ENCODE measurements at places on chromosomes 12 and 14.

GRCh38 chr12:9718968-9719367, 13.9 kb downstream of the CLECL1 start:
- DNase-seq: no peak

- DNase-seq: no peak
Measured at GRCh38 chr12:128784030-128784760, 39.6 kb downstream of the SLC15A4 start.

- no peak for DNase-seq
Measured at GRCh38 chr14:102085948-102086708, 716 bp downstream of the HSP90AA1 start.

- no peak for DNase-seq
Measured at GRCh38 chr14:68707482-68707881, 85.4 kb downstream of the ZFP36L1 start.

DNA sequence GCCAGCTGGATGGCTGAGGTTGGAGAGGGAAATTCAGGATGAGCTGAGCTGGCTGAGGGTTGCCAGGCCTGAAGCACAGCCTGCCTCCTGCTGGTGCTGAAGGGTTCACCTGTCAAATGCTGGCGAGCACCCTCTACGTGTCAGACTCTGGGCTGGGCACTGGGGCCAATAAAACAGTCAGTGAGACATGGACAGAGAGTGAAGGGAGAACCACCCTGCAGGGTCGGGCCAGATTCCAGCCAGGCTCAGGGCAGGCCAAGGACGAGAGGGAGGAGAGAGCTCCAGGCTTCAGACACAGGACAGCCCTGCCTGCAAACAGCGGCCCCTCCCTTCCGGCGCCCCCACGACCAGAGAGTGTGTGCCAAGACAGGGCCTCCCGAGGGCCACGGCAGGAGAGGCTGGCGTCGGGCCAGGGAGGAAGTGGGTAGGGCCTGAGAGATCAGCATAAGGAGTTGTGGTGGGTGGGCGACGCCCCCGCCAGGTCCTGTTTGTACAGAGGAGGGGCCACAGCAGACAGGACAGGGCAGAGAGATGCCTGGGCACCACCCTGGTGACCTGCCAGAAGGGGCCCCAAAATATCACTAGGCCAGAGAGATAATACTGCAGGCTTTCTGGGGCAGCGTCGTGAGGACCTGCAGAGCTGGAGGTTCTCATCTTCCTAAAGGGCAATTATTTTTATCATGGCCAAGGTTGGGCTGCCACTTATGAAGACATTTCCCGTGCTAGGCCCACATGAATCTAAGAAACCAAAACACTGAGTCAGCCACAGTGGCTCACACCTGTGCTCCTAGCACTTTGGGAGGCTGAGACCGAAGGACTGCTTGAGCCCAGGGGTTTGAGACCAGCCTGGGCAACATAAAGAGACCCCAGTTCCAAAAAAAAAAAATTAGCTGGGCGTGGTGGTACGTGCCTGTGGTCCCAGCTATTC, 73.1 kb upstream of the GPR68 start:
- no peak for DNase-seq

DNA sequence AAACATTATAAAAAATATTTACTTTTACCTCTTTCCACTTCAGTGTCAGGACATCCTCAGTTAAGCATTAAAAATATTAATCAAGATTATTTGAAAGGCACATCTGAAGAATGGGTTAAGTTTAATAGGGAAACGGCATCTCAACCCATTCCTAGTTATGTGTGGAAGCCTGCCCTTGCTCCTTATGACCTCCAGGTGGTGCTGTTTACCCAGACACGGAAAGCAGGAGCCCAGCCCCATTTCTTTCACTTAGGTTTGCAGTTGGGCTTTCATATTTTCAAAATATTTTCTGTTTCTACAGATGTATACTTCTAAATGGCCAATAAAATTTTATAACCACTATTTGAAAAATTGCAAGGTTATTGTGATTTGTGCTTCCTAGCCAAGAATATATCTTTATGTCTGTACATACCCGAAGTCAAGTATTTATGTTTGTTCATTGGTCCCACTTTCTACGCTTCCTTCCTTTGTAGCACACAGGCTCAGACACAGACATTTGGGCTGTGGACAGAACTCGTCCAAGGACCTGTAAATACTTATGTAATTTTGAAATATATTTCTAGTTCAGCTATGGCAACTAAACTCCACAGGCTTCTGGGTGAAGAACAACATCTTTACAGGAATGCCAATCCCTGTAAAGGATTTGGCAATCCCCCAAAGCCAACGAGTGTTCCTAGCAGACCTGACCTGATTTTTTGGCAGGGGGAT, 247.1 kb downstream of the AKAP6 start:
- peak; percentile 41 for DNase-seq

GRCh38 chr14:68386950-68387779, 405.7 kb downstream of the ZFP36L1 start:
- DNase-seq: no peak

- no peak for DNase-seq
Measured at GRCh38 chr12:40534828-40535227, 157.4 kb upstream of the CNTN1 start.

- DNase-seq: no peak
Measured at GRCh38 chr12:58967561-58967960, 47.3 kb upstream of the LRIG3 start.

- DNase-seq: no peak
Measured at GRCh38 chr12:131311764-131312163, 358.1 kb downstream of the ADGRD1 start.

- DNase-seq: no peak
Measured at GRCh38 chr14:67377916-67378315, 17.8 kb downstream of the EIF2S1 start.

DNA sequence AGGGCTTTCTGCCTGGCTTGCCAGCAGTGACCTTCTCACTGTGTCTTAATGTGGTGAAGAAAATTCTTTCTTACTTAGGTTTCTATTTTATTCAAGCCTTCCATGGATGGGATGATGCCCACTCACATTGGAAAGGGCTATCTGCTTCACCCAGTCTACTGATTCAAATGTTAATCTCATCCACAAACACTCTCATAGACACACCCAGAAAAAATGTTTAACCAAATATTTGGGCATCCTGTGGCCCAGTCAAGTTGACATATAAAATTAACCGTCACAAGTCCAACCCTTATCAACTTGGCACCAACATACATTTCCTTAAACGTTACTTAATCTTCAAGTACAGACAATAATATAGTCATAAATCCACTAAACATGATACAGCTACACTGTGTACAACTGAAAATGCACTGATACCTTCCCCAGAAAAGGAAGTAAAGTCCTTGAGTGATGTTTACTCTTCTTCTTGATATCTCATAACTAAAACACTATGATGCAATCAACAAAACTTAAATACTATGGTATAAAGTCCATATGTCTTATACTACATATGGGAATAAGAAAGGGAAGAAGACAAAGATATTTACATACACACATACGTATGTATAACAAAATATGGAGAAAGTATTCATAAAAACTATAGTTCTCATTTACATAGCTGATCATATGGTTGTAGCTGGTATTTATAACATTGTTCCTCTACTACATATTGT, 394.7 kb upstream of the NOVA1 start:
- no peak for DNase-seq

DNA sequence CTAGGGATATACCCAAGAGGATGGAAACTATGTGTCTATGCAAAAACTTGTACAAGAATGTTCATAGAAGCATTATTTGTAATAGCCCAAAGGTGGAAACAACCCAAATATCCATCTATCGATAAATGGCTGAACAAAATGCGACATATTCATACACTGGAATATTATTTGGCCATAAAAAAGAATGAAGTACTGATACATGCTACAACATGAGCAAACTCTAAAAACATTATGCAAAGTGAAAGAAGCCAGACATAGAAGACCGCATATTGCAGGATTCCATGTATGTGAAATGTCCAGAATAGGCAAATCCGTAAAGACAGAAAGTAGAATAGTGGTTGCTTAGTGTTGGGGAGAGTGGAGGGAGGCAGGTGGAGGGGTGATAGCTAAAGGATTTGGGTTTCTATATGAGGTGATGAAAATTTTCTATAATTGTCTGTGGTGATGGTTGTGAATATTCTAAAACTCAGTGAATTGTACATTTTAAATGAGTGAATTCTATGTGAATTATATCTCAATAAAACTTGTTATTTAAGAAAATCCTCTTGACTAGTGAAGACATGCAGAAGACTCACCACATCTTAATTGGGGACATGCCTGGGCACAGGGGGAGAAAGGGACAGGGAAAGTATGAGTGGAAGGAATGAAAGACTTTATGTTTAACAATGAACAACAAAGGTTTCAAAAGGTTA, 29.8 kb upstream of the SELPLG start:
- DNase-seq: no peak

DNA sequence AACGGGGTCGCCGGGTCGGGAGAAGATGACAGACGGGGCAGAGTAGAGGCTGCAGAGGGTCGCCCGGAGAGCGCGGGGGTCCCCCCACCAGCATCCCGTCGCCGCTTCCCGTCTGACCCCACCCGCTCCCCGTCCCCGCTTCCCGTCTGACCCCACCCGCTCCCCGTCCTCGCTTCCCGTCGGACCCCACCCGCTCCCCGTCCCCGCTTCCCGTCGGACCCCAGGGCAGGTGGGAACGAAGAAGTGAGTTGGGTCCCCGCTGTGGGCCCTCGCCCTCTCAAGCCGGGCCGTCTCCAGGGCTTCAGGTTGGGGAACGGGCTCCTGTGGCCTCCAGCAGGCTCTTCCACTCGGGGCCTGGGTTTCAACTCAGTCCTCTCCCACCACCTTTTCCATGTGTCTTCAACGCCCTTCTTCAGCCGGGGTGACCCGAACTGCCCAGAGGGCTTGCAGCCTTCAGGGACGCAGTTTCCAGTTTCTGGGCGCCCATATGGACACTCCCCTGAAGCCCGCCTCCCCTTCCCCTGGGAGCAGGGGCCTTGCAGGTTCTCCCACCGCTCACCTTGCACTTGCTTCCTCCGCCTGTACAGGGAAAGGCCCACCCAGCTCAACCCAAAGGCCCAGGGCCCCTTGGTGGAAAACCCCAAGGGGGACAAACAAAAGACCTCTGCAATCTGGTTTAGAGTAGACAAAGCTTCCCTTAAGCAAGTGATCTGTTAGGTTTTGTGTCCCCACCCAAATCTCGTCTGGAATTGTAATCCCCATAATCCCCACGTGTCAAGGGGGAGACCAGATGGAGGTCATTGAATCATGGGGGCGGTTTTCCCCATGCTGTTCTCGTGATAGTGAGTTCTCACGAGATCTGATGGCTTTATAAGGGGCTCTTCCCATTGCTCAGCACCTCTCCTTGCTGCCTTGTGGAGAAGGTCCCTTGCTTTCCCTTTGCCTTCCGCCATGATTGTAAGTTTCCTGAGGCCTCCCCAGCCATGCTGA, 66.5 kb downstream of the TNFAIP2 start:
- no peak for DNase-seq

DNA sequence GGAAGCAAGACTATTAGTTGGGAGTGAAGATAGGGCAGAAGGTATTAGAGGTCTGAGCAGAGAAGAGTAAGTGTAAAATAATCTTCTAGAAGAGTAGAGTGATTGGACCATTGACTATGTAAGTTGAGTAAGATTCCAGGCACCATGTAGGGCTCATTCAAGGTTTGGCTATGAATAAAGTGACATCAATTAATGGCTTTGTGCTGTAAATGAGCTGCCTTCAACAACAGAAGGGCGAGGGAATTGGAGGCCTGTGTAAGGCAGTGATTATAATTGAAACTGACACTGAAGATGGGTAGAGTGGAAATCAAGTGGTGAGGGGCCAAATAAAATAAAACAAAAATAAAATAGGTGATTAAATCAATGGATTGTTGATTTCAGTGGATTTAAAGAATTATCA, 26.4 kb downstream of the PTPRQ start:
- no peak for DNase-seq

DNA sequence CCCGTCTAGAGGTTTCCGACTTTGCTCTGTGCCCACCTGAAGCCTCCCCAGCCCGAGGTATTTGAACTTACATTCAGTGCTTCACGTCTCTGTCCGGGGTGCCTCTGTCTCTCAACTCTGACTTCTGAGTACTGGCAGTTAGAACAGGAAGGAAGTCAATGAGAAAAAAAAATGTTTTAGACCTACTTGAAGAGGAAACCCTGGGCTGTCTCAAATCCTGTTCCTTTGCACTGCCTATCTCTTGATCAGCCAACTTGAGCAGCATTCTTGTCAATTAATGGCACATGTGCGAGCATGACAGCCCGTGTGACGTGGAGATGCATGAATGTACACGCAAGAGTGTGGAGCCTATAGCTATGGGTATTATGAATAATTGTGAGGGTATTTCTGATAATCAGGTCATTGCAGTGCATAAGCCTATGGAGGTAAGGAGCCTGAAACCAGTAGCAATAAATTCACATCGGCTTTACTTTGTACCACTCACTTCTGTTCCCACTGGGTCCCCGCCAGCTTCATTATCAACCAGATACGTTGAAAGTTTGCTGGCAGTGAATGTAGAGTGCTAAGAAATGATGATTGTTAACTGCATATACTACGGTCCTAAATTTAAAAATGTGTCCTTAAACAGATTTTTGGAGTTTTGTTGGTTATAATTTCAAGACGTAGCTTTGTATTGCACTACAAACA, at the start of gene ARHGDIB:
ARHGDIB (minus strand) TSS at position 136 of the 687 bp plus-strand sequence. CDS start 10,889 bp downstream, outside the sequence.
- DNase-seq: no peak

- peak; percentile 100 for DNase-seq
Measured at GRCh38 chr14:29216268-29217232, 450.0 kb downstream of the FOXG1 start.

DNA sequence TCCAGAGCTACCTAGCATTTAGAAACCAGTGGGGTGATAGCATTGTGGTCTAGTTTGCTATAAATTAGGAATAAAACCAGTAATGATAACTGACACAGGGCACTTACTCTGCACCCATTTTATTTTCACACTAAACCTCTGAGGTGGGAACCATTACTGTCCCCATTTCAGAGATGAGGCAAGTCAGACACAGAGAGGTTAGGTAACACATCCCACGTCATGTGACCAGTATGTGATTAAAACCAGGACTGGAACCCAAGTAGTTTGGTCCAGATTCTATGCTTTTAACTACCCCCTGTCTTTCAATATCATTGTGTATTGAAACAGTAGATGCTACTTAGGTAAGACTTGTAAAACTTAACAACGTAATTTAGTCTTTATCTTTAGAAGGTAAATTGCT, 110.2 kb downstream of the PLXNC1 start:
- no peak for DNase-seq

GRCh38 chr12:54509617-54510016, 12.1 kb downstream of the NCKAP1L start:
- no peak for DNase-seq

- DNase-seq: peak; percentile 25
Measured at GRCh38 chr12:64890873-64891468, 66.5 kb downstream of the TBC1D30 start.

- no peak for DNase-seq
Measured at GRCh38 chr12:108231109-108231905, 102.2 kb downstream of the WSCD2 start.

DNA sequence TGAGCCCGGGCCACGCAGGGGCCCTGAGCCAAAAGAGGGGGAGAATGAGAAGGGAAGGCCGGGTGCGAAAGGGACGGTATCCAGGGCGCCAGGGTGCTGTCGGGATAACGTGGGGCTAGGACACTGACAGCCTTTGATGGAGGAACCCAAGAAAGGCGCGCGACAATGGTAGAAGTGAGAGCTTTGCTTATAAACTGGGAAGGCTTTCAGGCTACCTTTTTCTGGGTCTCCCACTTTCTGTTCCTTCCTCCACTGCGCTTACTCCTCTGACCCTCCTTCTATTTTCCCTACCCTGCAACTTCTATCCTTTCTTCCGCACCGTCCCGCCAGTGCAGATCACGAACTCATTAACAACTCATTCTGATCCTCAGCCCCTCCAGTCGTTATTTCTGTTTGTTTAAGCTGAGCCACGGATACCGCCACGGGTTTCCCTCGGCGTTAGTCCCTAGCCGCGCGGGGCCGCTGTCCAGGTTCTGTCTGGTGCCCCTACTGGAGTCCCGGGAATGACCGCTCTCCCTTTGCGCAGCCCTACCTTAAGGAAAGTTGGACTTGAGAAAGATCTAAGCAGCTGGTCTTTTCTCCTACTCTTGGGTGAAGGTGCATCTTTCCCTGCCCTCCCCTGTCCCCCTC, 3.0 kb downstream of the SSTR1 start:
- no peak for DNase-seq

All from NCI-H1417 treated with DMSO at 0.1 percent for 48 hours (cell line).